ENCODE measurements at places on chromosomes 4 and X.

DNA sequence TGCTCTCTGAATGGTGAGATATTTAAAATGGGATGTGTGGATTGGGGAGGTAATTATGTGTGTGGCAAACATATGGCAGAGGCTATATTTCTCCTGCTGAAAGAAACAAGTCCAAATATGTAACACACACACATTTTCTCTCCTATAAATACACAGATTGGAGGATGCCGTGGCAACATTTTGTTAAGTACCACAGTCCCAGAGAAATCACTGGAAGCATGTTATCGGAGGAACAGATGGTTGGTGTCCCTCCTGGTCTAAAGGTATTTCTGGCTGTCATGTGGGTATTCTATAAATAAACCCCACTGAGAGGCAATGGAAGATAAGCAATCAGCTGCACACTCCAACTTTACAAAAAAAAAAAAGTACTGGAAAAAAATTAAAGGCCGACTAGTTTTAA is 528.3 kb upstream of the BOD1L1 start:
- DNase-seq: no peak

- DNase-seq: no peak
Observed at GRCh38 chr4:20195071-20195885, 56.4 kb upstream of the SLIT2 start.

DNA sequence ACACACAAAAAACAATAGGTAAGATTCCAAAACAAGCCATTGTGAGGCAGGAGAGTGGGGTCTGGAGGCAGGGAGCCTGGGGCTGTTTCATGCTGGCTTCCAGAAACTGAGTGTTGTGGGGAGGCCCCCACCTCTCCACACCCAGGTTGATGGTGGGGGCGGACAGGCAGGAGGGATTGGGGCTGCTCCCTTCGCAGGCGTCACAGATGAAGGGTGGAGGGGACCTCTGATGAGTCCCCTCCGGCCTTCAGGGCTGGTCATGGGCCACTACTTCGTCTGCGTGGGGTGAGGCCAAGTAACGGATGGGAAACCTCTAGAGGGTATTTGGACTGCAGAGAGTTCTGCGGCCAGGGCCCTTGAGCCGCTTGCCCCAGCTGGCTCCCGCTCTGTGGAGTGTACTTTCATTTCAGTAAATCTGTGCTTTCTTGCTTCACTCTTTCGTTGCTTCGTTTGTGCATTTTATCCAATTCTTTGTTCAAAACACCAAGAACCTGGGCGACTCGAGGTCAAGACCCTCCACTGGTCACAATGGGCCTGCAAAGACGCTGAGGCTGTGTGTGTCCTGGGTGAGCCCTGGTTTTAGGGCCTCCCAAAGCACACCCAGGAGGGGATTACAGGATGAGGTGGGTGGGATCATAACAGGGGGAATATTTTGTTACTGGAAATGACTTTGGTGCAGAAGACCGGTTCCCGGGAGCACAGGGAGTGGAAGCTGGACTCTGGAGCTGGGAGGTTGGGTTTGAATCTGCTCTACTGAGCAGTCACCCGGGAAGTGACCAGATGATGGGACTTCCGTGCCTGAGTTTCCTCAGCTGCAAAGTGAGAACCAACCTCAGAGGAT is 83.7 kb upstream of the ADRA2C start:
- DNase-seq: no peak

DNA sequence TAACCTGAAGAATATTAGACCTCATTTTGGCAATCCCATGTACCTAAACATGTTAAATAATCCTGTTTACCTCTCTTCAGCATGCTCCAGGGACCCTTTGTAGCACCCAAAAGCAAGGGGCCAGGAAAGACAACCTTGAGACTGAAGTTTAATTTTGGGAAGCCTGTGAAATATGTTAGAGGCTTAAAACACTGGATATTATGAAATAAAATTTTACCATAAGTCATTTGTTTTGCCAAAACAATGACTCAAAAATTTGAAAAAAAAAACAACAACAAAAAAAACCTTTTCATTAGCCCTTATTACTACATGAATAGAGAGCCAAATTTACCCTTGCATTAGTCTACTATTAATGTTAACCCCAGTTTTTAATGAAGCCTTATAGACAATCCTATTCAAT is 49.7 kb downstream of the HMGB2 start:
- DNase-seq: no peak

- DNase-seq: no peak
Observed at GRCh38 chrX:7891928-7892327, 35.3 kb downstream of the PNPLA4 start.

GRCh38 chr4:65597697-65598096 is 72.6 kb downstream of the EPHA5 start:
- no peak for DNase-seq

DNA sequence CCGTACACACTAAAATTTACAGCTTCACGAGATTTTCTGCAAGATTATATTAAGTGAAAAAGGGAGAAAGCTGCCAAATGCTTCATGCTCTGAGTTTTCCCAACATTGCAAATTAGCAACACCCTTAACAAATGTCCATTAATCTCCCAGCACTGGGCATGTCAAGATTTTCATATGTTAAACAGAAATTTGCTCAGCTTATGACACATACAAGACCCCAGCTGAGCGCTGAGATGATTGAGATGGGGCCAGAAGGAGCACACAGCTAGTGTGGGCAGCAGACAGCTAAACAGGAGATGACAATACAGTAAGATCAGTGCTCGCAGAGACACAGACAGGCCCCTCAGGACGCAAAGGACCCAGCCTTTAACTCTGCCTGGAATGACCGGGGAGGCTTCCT is 208.8 kb downstream of the STK32B start:
- DNase-seq: no peak

GRCh38 chr4:183013730-183014002 is 85.4 kb upstream of the WWC2 start:
- no peak for DNase-seq

DNA sequence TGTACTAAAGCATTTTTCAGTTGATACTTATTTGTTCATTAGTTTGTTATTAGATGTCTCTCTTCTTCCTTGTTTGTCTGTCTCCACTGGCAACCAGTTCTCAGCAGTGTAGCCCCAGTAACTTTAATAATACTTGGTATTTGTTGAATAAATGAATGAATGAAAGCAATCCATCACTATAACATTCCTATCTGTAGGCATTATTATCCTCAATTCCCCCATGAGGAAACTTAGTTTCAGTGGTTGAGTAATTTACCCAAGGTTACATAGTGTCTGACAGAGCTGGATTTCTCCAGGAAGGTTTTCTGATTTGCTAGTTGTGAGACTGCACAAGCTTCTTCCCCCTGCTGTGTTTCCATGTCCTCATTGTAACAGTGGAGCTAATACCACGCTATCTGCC is 27.8 kb upstream of the MAOB start:
- DNase-seq: no peak

GRCh38 chr4:163611784-163612445 is 117.4 kb downstream of the TMA16 start:
- DNase-seq: no peak

DNA sequence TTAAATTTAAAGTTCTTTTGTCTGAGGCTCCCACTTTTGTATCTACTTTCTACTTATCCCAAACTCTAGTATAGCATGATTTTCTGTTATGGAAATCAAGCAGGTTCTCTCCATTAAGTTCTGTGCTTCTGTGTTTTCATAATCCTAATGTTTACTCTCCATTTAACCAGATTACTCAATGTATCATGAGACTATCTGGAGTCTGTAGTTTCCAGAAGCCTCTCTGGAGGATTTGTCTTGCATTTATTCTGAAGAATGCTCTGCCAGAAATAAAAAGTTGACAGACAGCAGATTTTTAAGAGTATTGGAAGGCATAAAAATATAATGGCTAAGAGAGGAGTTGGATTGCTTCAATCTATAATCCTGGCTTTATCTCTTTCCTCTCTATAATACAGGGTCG is 39.2 kb upstream of the PLS3 start:
- no peak for DNase-seq

DNA sequence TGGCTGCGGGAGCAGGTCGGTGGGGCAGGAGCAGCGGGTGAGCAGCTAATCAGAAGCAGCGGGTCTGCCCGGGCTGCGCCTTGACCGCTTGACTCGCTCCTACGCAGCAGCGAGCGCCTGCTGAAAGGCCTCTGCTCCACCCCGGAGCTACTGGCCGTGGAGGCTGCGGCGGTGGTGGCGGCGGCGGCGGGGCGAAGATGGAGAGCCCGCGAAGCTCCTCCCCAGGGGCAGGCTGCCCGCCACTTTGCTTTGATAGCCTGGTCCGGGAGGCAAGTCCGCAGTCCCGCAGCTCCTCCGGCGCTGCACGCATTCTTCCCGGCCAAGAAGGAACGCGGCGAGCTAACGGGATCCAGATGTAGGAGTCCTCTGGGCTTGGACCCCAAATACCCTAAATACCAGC is 36.7 kb downstream of the PJA1 start:
- DNase-seq: no peak

- peak; percentile 41 for DNase-seq
Observed at GRCh38 chrX:38106991-38107655, 100.8 kb downstream of the SYTL5 start.

DNA sequence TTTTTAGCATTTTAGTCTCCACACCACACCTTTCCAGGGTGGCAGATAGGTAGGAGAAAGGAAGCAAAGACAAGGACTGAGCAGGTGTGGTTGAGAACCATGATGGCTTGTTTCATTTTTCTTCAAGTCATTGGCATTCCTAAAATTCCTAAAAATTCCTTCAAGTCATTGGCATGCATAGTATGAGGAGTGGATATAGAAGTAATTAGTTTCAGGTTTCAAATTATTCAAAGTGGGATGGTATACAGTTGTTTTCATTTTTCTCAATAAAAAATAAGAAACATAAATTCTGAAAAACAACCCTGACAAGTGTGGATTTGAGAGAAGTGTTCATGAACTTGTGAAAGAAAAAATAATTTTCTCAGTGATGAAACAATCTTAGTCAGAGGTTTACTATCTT is 22.3 kb upstream of the HERC3 start:
- no peak for DNase-seq

All from left lung (tissue), 14 donors.